ENCODE measurements at places on chromosomes 1 and 21. TPM values are rescaled to one million over a fixed set of nuclear protein-coding genes. Genes with fewer than 3 reads are reported as not detected.

IL20 gene
- not detected for total RNA-seq

ADIPOR1 gene
- total RNA-seq: 84.5 TPM

XKR8 gene
- total RNA-seq: 8.8 TPM

PGLYRP4 gene
- not detected for total RNA-seq

KCNJ10 gene
- not detected for total RNA-seq

CD58 gene
- 35.0 TPM for total RNA-seq

LRRC38 gene
- total RNA-seq: not detected

SPRR1A gene
- not detected for total RNA-seq

ELF3 gene
- 2.1 TPM for total RNA-seq

REN gene
- total RNA-seq: not detected

AGO4 gene
- 16.2 TPM for total RNA-seq

ZNF695 gene
- total RNA-seq: not detected

FAM72B gene
- total RNA-seq: not detected

SYT6 gene
- not detected for total RNA-seq

C8B gene
- total RNA-seq: not detected

SAMD13 gene
- total RNA-seq: 0.69 TPM

RIMS3 gene
- 1.2 TPM for total RNA-seq

TMEM50A gene
- 79.0 TPM for total RNA-seq

DLGAP3 gene
- 1.1 TPM for total RNA-seq

COL6A2 gene
- total RNA-seq: 33.3 TPM

ACTA1 gene
- not detected for total RNA-seq

ZC3H11A gene
- total RNA-seq: 127 TPM
